Dorsolateral prefrontal cortex (tissue), 122 donors: ENCODE measurements at places on chromosomes 4 and X.

- no peak for DNase-seq
Observed at GRCh38 chr4:78689700-78690323, 86.3 kb upstream of the BMP2K start.

DNA sequence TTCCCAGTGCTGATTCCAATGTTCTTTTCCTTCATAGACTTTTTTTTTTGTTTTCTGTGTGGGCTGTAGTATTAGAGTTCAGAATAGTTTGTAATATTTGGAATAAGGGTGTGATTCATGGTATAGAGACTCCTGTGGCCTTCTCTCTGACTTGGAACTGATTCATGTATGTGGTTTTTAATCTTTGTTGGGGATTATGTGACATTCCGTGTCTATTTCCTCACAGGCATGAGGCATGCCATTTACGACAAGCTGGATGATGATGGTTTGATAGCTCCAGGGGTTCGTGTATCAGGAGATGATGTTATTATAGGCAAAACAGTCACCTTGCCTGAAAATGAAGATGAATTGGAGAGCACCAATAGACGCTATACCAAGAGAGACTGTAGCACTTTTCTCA lies 44.4 kb downstream of the POLR2B start:
- no peak for DNase-seq

- no peak for DNase-seq
Observed at GRCh38 chr4:18749391-18749790, 727.8 kb upstream of the LCORL start.

- DNase-seq = no peak
Observed at GRCh38 chrX:37640142-37640541, 45.4 kb upstream of the XK start.

DNA sequence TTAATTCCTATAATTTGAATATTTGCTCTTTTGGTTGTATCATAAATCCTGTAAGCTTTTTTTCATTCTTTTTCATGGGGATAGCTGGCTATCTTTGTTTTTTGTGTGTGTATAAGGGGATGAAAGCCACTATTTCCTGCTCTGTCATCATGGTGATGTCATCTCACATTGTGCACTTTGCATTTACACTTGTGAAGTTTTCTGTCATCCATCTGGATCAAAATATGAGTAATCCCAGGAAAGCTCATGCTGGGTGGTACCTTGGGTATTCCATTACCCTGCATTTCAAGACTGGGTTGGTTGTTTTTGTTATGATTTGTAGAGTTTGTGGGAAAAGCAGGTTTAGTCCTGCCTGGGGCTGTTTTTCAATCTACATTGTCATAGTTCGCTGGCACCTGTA lies 367.3 kb downstream of the CHIC1 start:
- no peak for DNase-seq

DNA sequence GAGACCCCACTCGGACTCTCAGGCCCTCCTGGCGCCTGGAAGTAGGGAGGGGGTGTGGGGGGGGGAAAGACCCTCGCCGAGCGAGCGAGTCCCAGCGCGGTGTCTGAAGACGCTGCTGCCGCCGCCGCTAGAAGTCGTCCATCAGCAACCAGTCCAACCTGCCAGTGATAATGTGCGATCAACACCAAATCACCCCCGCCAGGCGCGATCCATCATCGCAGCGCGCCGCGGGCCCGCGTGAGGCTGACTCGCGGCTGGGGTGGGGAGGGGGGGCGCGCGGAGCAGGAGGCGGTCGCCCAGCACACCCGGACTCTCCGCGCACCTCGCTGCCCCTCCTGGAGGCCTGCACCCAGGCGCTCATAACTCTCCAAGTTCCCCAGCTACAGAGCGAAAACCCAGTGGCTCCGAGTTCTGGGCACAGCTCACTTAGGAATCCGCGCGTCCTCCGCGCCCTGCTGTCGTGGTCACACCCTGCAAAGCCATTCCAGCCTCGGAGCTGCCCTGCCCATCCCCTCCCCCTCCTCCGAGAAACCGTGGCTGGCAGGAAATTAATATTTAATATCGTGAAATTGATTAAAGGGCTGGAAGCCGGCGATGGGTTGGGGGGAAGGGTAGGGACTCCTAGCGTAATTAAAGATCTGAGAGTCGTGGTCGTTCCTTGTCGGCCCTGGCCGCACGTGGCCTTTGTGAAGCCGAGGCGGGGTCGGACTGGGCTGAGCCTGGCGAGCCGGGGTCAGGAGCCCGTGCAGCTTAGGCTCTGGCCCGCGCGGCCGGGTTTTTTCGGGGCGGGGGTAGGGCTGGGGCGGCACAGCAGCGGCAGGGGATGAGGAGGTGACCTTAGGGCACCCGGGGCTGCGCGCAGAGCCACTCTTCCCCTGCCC lies 58.1 kb upstream of the BCOR start:
- DNase-seq = no peak
